ENCODE measurements at places on chromosomes 11 and 22.

GRCh38 chr11:48043991-48044512 is 63.7 kb downstream of the PTPRJ start:
- no peak for DNase-seq

DNA sequence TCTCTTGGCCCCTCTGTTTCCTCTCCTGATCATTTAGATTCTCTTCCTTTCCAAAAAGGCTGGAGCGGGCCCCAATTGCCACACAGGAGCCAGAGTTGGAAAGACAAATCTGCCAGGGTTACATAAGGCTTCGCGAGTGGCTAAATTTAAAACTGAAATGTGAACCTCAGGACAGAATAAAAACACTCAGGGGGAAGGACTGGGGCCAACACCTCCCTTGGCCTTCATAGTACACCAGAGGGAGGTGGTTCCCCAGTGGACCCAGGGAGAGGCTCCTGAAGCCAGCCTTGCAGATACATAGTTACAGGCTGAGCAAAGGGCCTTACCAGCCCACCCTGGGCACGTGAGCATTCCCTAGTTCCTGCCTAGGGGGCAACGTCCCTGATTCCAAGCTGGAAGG is 150.1 kb downstream of the MN1 start:
- no peak for DNase-seq

- no peak for DNase-seq
Measured at GRCh38 chr22:33893512-33893911, 26.8 kb downstream of the LARGE1 start.

GRCh38 chr22:43230971-43231723 is 44.2 kb upstream of the TTLL12 start:
- peak; percentile 44 for DNase-seq

GRCh38 chr11:12141283-12141682 is 30.9 kb downstream of the MICAL2 start:
- DNase-seq: no peak

DNA sequence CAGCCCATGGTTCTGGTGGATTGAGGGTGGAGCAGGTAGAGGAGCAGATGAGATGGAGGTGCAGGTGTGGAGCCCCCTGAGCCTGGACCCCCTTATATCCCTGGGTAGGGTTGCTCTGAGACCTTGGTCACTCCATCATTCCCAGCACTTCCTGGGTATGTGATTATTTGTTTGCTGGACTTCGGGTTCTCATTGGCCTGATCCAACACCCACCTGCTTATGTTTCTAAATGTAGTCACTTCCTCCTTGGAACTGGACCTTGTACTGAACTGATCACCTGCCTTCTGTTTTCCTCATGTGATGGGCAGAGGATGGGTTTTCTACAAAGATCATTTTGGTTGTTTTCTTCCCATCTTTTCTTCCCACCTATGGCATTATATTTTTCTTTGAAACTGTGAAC is at the start of gene KRTAP5-4:
Gene KRTAP5-4 (minus strand): TSS at position 53 of the 400 bp plus-strand sequence. CDS start 45 bp downstream, at position 8.
- no peak for DNase-seq

GRCh38 chr11:102240502-102240901 is 76.8 kb upstream of the BIRC3 start:
- no peak for DNase-seq

DNA sequence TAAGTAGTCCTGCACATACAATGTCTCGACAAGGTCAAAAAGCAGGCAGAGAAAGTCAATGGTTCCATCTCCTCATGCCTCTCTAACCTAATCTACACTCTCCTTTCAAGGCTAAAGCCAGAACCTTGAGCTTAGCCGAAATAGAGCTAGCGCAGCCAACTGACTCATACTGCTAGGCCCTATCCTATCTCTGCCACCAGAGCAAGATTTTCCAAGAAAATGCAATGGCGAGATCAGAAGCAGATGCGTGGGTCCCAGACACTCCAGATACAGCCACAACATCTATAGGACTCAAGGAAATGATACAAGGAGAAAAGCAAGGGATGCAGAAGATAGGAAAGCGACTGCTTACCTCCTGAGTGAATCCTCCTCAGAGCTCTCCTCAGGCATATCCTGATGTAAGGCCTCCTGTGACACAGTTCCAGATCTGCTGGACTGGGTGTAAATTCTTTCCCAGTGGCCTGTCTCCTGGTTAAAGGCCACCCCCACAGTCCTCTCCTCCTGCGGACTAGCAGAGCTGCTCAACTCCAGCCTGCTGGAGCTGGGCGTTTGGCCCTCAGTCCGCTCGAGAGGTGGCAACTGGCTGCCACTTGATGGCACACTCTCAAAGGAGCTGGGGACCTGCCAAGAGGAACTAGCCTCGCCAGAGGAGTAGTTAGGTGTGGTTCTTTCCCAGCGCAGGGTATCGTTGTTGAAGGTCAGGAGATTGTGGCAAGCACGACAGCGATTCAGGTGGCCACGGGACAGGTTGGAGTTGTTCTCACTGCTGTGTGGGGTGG is 52.0 kb downstream of the AMBRA1 start:
- DNase-seq: no peak

GRCh38 chr11:61132646-61133045 is 28.6 kb downstream of the VPS37C start:
- no peak for DNase-seq
